ENCODE measurements at places on chromosomes 2 and 18. TPM values are rescaled to one million over a fixed set of nuclear protein-coding genes. Genes with fewer than 3 reads are reported as not detected.

GCFC2 gene
- 18.1 TPM for total RNA-seq

TRABD2A gene
- total RNA-seq: 13.4 TPM

SP140 gene
- total RNA-seq: not detected

GKN1 gene
- not detected for total RNA-seq

RAB27B gene
- 9.0 TPM for total RNA-seq

Measured in A549 treated with GW870086 at 1 μM for 4 hours (cell line).